ENCODE measurements at places on chromosomes 7 and 10.

GRCh38 chr7:150964593-150965111 is 13.5 kb downstream of the KCNH2 start:
- DNase-seq: no peak

GRCh38 chr7:31028006-31028405 is 24.1 kb upstream of the ADCYAP1R1 start:
- DNase-seq: no peak

DNA sequence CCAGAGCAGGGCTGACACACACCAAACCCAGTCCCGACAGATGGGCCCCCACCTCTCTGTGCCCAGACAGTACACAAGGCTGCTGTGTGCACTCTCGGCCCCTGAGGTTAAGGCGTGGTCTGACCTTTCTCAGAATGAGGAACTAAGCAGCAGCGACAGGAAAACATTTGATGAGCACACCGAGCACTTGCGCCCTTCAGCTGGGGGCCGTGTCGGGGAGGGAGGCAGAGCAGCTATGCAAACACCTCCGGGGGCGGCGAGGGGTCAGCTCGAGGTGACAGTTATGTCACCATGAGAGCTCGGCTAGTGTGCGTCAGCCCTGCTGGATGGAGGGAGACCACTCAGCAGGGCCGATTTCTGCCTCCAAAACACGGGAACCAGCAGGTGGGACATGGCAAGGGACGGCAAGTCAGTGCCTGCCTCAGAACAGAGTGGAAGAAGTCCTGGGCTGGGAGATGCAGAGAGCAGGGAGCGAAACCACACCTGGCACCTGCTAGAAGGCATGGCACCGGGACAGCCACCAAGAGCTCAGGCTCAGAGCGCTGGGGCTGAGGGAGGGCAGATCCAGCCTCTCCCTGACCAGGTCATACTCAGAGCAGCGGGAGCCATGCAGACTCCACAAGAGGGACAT is 57.4 kb downstream of the CHST15 start:
- DNase-seq: no peak

DNA sequence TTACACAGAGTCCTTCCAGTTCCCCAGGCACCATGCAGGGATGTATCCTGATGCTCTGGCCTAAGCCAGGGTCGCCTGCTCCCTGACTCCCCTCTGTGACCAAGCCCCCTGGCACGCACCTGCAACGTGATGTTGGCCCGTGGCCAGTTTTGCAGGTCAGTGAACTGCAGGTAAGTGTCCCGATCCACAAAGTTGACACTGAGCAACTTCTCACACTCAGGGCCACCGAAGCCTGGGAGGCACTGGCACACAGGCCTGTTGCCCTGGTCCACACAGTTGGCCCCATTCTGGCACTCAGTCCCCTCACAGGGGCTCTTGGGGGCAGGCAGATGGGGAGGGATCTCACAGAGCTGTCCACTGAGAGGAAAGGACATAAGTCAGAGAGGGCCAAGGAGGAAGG is 174.3 kb downstream of the LCOR start:
- no peak for DNase-seq

- no peak for DNase-seq
Measured at GRCh38 chr7:1767524-1767923, 97.4 kb downstream of the ELFN1 start.

GRCh38 chr7:37000511-37000910 is 276.2 kb upstream of the AOAH start:
- no peak for DNase-seq

GRCh38 chr10:126099366-126099765 is 203.0 kb downstream of the FANK1 start:
- DNase-seq: no peak

GRCh38 chr10:1100691-1101368 is 44.6 kb downstream of the WDR37 start:
- no peak for DNase-seq

GRCh38 chr7:101676956-101677355 is 47.9 kb upstream of the MYL10 start:
- DNase-seq: no peak

GRCh38 chr10:13882119-13882711 is 295.4 kb downstream of the PRPF18 start:
- no peak for DNase-seq

GRCh38 chr7:131466735-131467365 is 89.6 kb downstream of the PODXL start:
- DNase-seq: no peak

DNA sequence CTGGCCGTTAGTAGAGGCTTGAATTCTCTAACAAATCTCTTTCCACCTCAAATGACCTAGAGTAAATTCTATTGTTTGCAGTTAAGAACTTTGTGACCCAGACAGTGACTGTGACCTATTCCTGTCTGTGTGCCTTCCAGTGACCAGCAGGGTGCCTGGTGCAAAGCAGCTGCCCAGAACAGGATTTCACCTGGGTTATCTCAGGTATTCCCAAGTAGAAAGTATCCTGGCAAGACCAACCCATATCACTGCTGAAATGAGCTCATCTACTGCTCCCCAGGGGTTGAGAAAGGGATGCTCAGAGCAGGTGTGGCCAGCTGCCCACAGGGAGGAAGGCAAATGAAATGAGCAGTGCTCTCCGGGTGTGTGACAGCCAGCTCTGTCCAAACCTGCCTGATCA is 2.1 kb upstream of the MSMB start:
- no peak for DNase-seq

- no peak for DNase-seq
Measured at GRCh38 chr7:81186691-81187090, 267.8 kb upstream of the SEMA3C start.

DNA sequence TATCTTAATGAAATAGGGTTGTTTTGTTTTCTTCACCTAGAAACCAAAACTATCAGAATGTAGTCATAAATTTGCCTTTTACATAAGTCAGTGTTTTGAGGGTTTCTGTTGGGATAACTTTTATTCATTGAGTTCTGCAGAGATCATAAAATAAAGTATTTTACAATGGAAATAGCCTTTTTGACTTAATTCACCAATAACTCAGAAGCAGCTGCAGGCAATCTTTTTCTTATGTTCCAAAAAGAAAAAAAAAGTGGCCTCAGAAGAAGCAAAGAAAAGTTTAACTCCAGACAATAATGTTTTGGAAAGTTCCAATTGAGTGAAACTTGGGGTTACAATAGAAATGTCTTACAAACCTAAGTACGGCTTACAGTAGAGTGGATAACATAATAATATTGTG is 491.7 kb upstream of the NRP1 start:
- no peak for DNase-seq

GRCh38 chr10:43960477-43960876 is 311.8 kb upstream of the ZNF32 start:
- DNase-seq: no peak

DNA sequence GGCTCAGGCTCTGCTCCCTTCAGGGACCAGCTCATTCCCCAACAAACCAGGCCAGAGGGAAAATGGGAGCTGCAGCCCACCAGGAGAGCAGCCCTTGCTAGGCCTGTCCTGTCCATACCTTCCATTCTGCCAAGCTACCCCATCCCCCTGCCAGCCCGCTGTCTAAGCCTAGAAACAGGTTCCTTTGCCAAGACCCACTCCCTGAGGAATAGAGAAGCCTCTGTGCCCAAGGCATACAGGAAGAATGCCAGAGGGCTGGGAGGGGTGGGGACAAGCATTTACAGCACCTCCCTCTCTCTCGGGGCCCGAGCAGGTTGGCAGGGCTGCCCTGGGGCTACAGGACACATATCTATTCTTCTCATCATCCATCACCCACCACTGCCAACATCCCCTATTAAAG is 178.3 kb downstream of the GRID1 start:
- DNase-seq: no peak

DNA sequence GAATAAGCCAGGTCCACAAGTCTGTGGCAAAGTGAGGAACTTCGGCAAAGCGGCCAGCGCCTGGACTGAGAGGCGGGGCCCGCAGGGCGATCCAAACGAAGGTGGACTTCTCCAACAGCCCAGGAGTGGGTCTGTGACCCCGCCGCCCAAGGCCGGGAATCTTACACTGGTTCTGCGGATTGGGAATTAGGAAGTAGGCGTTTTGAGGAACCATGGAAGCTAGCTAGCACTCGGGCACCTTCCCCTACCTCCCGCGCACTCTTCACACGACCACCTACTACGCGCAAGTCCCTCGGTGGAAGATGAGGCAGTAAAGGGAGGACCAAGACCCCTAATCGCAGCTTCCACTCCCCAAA is 570 bp upstream of the ARF5 start:
- DNase-seq: no peak

GRCh38 chr10:123480845-123481244 is 185.3 kb upstream of the GPR26 start:
- no peak for DNase-seq

- DNase-seq: no peak
Measured at GRCh38 chr10:12195281-12195602, 449 bp downstream of the NUDT5 start.

- DNase-seq: no peak
Measured at GRCh38 chr7:11570922-11571550, 261.0 kb downstream of the THSD7A start.

- no peak for DNase-seq
Measured at GRCh38 chr10:111724121-111724520, 459.4 kb downstream of the GPAM start.

- no peak for DNase-seq
Measured at GRCh38 chr7:98209166-98209920, 1.9 kb upstream of the BHLHA15 start.

- DNase-seq: no peak
Measured at GRCh38 chr10:35437829-35438228, 101.5 kb downstream of the CCNY start.

GRCh38 chr7:47478017-47478344 is 103.9 kb downstream of the TNS3 start:
- no peak for DNase-seq

DNA sequence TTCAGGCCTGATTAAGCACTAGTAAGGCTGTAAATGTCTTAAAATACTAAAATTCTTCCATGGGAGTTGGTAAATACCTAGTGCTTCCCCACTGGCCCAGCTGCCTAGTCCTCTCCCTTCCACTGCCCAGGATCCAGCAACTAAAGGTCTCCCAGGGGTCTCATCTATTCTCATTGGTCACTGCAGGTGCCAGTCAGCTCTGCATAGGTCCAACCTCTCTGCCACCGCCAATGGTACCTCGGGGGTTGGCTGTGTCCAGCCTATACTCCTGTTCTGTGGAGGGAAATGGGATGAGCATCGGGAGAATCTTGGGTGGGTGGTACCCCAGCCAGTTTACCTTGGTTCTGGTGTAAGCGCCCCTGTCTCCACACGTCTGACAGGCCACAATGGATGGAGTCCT is 6.1 kb upstream of the CREB5 start:
- DNase-seq: no peak

DNA sequence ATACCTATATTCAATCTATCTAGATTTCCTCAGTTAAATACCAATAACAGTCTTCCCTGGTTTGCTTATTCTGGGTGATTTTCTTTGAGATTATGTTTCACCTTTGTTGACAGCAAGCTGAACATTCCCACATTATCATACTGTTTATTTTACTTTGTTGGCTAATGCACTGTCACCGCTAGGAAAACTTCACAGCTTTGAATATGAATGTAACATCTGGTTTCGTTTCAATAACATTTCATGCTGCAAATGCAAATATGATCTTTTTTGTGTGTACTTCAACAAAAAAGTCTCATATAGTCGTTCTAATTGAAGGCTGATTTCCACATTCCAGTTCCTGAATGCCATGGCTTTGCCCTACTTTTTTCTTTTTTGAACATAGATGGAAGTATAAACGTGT is 946.3 kb upstream of the GHITM start:
- no peak for DNase-seq

GRCh38 chr7:143245123-143245522 is 18.1 kb upstream of the GSTK1 start:
- DNase-seq: no peak

GRCh38 chr7:67653856-67654454 is 657.3 kb downstream of the TYW1 start:
- DNase-seq: no peak

GRCh38 chr7:25739143-25739542 is 412.9 kb upstream of the NFE2L3 start:
- DNase-seq: no peak

GRCh38 chr10:12838366-12838765 is 163.1 kb downstream of the CCDC3 start:
- DNase-seq: no peak

GRCh38 chr10:112535531-112535951 is 88.5 kb downstream of the VTI1A start:
- no peak for DNase-seq

- DNase-seq: no peak
Measured at GRCh38 chr10:113788604-113789083, 37.2 kb downstream of the PLEKHS1 start.

DNA sequence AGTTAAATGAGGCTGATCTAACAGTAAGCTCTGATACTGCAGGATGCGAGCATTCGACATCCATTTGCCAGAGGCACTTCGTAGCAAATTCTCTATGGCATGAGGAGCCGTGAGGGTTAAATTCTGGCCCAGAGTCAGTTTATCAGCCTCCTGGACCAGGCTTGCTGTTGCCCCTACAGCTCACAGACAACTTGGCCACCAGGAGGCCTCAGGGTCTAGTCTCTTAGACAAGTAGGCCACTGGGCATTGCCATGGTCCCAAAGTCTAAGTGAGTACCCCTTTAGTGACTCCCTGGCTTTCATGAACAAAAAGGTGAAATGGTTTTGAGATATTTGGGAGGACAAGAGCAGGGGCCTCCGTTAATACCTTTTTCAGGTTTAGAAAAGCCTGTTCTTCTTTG is 178.0 kb upstream of the MBL2 start:
- no peak for DNase-seq

GRCh38 chr7:79060498-79060897 is 393.0 kb downstream of the MAGI2 start:
- DNase-seq: no peak

Measured in activated CD8-positive, alpha-beta memory T cell treated with anti-CD3 and anti-CD28 coated beads, Interleukin-2, amount 50 U/mL, for 4 hours (primary cell).